ENCODE measurements at places on chromosomes 1 and 21.

DNA sequence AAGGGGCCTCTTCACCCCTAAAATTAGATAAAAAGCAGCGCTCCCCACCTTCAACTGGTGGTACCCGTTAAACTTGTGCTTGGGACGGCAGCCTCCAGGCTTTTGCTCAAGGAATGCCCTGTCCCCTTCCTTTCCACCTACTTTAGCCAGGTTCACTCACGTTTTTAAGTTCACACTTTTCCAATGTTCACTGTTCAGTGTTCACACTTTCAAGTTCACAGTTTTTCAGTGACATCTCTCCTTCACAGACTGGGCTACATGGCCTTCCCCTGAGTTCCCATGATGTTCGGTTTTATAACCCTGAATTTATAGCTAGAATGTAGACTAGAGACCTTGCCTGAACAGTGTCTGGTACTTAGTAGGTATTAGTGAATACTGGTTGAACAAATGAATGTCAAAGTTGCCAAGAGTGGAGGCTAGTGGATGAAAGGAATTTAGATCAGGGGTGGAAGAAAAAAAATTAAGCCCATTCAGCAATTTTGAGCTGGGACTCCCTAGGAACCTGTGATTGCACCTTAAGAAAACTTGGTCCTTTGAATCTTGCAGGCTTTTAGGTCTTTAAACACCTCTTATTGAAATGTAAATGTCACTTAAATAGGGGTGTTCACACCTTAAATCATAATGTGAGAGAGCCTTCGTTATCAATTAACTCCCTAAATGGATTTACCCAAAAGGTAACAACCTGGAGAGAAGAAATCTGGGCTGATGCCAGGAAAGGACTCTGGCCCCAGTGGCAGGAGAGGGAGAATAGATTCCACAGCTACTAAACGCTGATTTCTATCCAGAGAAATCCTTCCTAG is 12.3 kb downstream of the BTG2 start:
- no peak for DNase-seq

- no peak for DNase-seq
Measured at GRCh38 chr1:243433737-243434370, 178.0 kb downstream of the SDCCAG8 start.

DNA sequence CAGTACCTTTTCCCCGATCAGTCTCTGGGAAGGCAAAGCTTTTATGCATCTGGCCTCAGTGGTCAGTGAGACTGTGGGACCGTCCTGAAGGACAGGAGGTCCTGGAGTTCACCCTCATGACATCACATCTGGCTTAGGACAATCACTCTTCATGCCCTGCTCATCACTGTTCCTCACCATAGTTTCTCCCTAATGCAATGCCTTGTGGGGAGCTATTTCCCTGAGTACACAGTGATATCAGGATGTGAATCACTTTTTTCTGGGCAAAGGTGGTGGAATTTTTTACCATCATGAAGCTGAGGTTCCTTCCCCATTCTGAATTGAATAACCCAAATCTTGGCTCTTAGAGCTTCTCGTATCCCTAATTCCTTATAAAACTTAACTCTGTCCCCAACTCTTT is 34.8 kb upstream of the CFAP126 start:
- no peak for DNase-seq

- DNase-seq: no peak
Measured at GRCh38 chr1:944341-945325, 14.4 kb downstream of the NOC2L start.

DNA sequence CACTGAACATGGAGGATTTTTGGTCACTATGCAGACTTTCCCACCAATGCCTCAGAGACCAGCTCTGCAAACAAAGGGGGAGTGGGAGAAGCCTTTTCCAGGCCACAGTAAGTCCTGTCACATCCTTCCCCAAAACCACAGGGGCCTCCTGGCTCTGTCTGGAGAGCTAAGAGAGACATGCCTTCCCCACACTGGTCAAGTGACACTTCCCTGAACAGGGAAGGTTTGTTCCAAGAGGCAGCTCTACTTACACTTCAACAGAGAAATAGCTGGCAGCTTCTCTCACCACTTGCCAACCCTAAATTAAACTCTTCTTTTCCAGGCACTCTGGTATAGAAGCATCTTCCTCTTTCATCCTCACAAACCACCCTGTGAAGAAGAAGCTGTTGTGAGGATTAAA is 39.7 kb downstream of the EDN2 start:
- no peak for DNase-seq

- DNase-seq: no peak
Measured at GRCh38 chr1:82317671-82318070, 516.9 kb downstream of the ADGRL2 start.

DNA sequence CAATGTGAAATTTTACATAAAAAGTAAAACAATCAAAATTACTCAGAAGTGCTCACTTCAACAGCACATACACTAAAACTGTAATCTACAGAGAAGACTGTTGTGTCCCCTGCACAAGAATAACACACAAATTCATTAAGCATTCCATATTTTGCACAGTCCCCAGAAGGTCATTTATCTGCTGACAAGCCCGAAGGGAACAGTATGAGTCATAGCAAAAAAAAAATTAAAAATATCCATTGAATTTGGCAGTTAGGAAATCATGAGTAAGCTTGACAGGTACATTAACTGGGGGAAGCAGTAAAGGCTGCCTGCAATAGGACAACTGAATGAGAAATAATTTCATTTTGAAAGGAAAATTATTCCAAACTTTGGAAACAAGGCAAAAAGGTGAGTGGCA is 3.3 kb upstream of the CACYBP start:
- no peak for DNase-seq

DNA sequence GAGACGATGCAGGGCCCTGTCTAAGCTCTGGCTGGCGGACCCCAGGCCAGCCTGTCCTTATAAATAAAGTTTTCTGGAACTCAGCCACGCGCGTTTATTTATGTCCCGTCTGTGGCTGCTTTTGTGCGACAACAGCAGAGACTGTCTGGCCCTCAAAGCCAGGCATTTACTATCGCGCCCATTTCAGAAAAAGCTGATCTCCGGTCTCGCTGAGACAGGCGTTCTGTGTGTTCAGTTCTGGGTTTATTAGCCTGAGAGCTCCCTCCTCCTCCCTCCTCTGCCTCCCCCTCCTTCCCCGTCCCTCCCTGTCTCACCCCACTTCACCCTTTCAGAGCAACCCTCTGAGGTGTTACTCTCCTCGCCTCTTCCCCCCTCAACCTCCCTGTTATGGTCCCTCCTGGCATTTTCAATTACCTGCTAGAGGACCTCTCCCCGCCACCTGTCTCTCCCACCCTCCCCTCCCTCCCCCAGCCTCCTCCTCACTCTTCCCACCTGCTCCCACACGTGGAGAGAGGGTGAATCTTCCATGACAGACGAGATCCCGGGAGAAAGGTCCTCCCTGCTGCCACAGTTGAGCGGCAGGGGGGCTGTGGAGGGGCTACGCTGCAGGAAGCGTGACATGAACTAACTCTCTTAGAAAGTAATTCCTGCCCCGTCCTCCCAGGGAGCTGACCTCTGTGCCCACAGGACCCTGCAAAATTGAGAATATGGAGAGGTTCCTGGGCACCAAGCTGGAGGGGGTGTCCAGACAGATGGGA is 59.9 kb downstream of the SPSB1 start:
- no peak for DNase-seq

GRCh38 chr21:44805859-44806258 is 4.2 kb upstream of the UBE2G2 start:
- no peak for DNase-seq

- no peak for DNase-seq
Measured at GRCh38 chr1:6475381-6476133, 9.6 kb upstream of the TNFRSF25 start.

All from GOT3 (cell line).